ENCODE measurements at places on chromosomes 11 and 22.

DNA sequence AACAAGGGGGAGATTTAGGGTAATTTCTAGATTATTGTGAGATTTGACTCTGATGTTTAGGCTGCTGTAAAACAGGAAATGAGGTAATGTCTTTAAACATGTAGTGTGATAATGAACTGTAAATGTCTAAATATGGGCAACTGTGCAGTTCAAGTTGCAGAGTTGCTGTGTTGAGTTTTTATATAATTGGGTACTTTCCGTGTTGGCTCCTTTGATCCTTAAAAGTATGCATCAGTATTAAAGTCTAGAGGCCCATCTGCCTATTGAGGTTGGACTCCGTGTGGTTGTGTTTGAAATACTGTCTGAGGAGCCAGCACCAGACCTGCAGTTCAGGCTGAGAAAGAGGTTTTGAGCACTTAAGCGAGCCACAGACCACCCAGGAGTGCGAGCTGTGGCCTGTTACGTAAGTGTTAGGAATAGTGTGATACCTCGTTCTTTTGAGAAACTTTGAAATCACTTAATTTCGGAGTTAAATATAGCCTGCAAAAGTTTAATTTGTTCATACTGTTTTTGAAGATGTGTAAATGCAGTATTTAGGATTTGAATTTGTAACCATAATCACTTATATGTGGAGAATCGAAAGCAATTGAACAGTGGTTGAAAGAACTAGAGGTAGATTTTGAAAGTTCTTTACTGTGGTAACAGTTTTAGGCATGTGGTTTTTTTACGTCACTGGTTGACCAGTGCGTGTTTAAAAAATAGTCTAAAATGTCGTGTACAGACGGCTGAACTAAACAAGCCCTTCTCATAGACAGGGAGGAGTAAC lies 9.0 kb downstream of the FAM118A start:
- no peak for DNase-seq

- peak; percentile 92 for DNase-seq
Measured at GRCh38 chr11:82791779-82792178, 58.1 kb upstream of the FAM181B start.

DNA sequence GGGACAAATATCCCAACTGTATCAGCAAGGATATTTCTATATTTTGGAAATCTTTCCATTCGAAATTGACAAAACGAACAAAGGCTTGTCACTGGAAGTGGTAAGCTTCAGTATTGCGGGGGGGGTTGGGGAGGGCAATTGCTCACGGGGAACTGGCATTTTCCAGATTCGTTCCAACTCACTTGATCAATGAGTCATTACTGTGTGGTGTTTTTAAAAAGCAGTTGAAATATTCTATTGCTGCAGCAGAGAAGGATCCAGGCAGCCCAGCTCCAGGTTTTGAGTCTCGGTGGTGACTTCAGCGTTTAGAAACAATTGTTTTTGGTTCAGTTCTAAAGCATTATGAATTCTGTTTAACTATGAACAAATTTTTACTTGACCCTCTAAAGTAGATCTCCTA lies 33.8 kb upstream of the FBLN1 start:
- no peak for DNase-seq

DNA sequence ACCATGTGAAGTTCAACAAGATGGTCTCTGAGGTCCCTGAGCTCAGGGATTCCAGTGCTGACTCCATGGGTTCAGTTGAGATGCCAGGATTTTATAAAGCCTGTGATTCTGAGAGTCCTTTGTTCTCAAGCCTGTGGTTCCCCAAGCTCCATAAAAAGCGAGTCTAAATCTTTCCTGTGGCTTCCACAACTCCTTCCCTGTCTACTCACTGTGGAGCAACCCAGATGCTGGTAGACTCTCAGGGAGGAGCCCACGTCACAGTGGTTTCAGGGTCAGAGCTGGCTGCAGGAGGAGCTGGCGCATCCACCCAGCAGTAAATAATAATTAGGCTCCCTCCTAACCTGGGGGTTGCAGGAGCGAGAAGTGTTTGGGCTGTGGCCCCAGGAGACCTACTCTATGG lies 2.0 kb upstream of the RELT start:
- DNase-seq: no peak

GRCh38 chr11:102216433-102217075 lies 100.7 kb upstream of the BIRC3 start:
- no peak for DNase-seq

- no peak for DNase-seq
Measured at GRCh38 chr11:113675003-113675561, 31.0 kb downstream of the TMPRSS5 start.

DNA sequence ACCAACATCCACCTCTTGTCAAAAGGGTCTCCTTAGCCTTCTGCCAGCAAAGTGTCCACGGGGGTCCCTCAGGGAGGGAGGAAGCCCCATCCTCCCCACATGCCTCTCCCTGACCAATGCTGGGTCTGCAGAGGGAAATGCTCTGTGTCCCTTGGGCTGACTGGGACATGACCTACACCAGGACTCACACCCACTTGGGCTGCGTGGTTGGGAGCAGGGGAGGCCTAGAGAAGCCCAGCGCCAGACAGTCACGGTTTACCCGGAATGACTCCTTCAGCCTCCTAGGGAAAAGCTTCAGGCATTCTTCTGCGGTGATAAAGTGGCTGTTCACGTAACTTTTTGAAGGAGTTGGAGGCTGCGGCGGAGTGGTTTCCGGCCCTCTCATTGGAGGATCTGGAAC lies 180.3 kb downstream of the EFCAB6 start:
- DNase-seq: no peak

DNA sequence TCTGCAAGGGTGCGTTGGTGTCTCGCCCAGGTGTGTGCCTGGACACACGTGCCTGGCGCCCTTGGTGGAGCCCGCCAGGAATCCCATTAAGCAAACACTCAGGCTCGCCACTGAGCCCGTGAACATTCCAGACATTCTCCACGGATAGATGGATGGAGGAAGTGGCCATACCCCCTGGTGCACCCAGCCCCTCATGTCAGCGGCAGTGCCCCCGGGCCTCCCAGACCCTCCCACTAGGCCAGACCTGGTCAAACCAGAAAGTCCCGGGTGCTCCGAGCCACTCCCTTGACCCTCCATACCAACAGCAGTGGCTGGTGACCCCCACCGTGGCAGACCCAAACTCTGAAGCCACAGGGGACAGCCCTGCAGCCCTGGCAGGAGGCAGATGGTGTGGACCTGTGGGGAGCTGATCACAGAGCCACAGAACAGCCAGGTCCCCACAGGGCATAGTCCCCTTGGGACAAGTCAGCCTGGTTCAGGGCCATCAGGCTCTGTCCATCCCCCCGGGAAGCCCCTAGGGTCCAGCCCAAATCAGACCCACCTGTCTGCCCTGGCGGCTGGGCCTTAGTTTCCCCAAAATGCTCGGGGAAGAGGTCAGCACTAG lies 1.9 kb downstream of the EPS8L2 start:
- DNase-seq: no peak

- DNase-seq: peak; percentile 45
Measured at GRCh38 chr11:68120273-68121066, 718 bp downstream of the CHKA start.

GRCh38 chr11:64864473-64865285 lies 13.7 kb downstream of the EHD1 start:
- DNase-seq: no peak

DNA sequence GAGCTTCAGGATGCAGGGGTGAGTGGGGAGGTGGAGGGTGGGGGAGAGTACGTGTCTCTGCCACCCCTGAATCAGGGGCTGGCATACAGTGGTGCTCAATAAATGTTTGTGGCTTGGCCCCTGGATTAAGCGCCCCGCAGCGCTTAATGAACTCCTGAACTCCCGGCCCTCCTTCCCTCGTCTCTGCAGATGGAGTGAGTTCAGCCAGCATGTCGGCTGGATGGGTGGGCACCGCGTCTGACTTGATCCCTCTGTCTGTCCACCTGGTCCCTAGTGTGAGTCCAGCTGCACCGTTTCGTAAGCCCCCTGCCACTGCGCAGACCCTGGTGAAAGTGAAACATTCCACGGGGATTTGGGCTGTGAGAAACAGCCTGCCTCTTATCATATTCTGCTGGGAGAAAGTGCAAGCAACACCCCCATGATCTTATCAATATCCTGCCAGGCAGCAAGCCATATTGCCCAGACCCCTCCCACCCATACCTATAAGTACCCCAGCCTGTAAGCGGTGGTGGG lies 12.0 kb upstream of the MRGPRD start:
- DNase-seq: no peak

- no peak for DNase-seq
Measured at GRCh38 chr22:19325296-19325948, 33.9 kb upstream of the CLTCL1 start.

GRCh38 chr11:131064373-131064991 lies 148.2 kb upstream of the SNX19 start:
- DNase-seq: peak; percentile 52

DNA sequence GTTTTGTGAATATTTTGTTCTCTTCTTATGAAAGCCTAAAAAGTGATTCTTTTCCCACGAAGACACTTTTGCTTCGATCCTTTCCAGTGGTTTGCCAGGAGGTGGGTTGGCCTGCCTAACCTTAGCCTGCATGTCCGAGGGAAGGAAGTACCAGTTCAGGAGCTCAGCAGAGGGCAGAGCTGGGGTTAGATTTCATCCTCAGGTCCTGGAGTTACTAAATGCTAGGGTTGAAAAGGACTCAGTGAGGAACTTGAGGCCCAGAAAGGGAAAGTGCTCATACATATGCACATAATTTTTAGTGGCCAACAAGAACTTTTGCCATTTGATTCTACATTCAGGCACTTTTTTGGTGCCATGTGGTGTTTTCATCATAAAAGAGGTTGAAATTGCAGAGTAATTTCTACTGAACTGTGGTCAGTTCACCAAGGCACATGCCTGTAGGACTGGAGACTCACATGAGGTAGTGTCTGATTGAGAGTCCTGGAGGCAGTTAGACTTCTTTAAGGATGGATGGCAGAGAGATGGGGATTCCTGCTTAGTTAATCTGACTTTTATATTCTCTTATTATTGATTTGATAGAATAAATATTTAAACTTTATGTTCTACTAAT lies 36.7 kb downstream of the NCAM1 start:
- no peak for DNase-seq

GRCh38 chr11:36377759-36378564 lies 81.9 kb downstream of the PRR5L start:
- DNase-seq: no peak

GRCh38 chr11:126140926-126141280 lies 70.5 kb downstream of the RPUSD4 start:
- DNase-seq: no peak

DNA sequence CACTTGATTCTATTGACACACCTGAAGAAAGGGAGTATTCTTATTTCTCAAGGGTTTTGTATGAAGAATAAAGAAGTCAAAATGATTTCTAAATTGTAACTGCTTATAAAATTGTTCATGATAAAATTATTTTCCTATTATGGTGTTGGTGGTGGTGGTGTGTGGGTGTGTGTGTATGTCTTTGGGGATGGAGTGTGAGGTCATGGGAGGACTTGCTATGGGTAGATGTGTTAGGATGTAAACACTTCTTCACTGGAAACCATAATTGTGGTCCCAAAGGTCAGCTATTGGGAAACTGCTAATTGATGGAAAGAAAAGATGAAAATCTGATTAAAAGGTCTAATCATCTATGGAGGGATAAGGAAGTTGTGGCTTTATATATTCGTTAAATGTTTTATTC lies 5.1 kb downstream of the TRIM22 start:
- no peak for DNase-seq

DNA sequence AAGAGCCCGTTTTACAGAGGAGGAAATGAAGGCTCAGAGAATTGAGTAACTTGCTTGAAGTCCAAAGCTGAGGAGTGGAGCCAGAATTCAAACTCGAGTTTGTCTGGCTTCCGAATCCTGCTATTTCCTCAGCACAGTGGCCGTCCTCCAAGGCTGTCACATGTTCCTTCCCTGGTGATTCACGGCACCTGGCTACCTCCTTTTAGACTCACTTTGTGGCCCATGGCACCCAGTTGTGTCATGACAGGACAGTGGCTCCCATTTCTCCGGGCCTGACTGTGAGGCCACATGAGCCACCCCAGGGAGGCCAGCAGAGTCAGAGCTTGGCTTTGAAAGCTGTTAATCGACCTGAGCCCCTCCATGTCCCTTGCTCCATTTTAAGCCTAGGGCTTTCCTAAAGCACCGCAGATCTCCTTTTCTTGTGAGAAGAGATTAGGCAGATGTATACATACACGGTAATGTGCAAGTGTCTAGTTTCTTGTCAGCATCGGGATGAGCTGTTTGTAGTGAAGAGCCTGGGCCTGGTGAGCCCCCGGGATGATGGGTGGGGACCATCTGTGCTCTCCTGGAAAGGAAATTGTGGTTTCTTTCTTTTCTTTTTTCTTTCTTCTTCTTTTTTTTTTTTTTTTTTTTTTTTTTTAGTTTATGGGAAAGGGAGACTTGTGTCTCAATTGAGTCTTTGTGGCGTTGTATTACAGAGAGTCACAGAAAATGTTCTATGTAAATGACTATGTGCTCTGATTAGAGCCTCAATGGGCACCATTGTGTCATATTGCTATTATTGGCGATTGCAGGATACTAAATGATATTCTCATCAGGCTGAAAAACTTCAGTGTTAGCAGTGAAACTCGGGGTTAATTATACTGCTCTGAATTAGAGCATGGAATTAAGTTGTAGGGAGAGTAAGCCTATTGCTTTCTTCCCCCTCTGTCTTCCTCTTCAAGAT lies 54.8 kb downstream of the PTPRJ start:
- DNase-seq: no peak

GRCh38 chr22:30340911-30341685 lies 14.4 kb upstream of the TBC1D10A start:
- no peak for DNase-seq

DNA sequence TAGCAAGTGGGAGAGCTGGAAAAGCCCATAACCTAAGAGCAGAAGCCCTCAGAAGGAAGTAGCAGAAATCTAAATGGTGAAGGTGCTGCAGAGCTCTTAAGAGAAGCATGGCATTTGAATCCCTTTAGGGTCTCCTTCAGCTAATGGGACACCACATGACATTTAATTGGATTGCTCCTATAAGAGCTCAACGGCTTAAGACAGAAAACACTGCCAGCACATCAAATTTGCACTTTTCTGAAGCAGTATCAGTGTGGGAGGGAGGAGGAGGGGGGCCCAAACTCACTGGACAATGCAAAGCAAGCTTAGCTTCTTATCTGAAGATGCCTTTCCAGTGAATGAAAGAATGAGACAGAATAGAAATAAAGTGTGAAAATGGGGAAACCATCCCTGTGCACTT lies 287.9 kb upstream of the MTNR1B start:
- no peak for DNase-seq

DNA sequence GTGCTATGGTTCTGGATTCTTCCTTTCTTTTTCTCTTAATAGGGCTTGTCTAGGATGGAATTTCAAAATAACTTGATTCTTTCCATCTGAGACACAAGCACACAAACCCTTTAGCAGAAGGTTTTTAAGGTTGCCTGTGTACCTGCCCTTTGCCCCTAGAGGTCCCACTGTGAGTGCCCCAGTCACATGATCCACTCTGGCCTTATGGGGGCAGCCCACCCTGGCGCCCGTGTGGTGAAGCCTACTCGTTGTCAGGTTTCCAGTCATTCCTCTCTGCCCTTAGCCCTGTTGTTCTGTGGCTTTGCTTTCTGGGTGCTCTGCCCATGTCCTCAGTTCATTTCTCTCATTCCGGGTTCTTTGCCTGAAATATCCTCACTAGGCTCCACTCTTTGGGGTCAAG lies 51.8 kb downstream of the ZNRF3 start:
- DNase-seq: no peak

- peak; percentile 89 for DNase-seq
Measured at GRCh38 chr22:22720201-22720723, 75.8 kb downstream of the GGTLC2 start.

- DNase-seq: no peak
Measured at GRCh38 chr11:559712-560304, 730 bp downstream of the LMNTD2 start.

- DNase-seq: no peak
Measured at GRCh38 chr22:48872271-48873190, 955.1 kb downstream of the BRD1 start.

- peak; percentile 55 for DNase-seq
Measured at GRCh38 chr11:19311308-19312030, 70.7 kb upstream of the E2F8 start.

All from hematopoietic multipotent progenitor cell treated with erythropoietin and hydrocortisone succinate and interleukin-3 and kit ligand, for 8 days (in vitro differentiated cells).